ENCODE measurements at places on chromosomes 5 and 9. TPM values are rescaled to one million over a fixed set of nuclear protein-coding genes. Genes with fewer than 3 reads are reported as not detected.

FOXD4L5 gene
- total RNA-seq, result not detected

PPP2R2B gene
- total RNA-seq, result 1.2 TPM

GRCh38 chr9:20403346-20403745 is 219.0 kb downstream of the MLLT3 start:
- no peak for DNase-seq

- DNase-seq, result no peak
Measured at GRCh38 chr5:95818181-95819147, 4.1 kb downstream of the GLRX start.

GRCh38 chr9:129640086-129640870 is 1.7 kb downstream of the ASB6 start:
- no peak for DNase-seq

CCDC192 gene
- not detected for total RNA-seq

DNA sequence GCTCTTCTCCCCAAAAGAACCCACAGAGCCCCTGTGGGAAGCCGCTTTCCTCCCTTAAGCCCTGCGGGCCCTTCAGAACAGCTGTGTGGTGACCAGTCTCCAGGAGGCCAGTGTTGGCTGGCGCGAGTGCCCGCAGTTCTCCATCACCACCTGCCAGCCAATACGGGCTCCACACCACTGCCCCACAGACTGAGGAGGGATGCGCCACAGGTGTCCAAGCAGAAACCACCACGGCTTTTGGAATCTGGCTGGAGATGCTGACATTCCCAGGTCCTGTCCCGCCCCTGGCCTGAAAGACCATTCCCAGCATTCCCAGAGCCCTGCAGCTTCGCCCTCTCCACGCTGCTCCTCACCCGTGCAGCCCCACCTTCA is 12.8 kb downstream of the CCNI2 start:
- DNase-seq, result no peak

DNA sequence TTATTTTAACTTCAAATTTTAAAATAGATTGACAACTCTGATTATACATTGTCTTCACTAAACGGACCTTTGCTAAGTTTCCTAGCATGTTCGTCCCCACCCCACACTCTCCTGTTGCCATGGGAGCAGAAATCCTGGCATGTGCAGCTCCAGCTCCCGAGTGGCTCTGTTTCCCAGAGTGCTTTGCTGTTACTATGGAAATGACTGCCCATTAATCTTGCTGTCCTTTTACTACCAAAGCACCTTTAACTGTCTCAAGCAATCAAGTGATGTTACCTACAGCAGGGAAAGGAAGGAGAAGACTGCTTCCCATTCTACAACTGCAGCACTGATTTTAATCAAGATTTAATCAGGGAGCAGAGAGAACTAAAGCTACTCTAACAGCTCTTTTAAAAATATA is 212.0 kb upstream of the KIF2A start:
- no peak for DNase-seq

DNA sequence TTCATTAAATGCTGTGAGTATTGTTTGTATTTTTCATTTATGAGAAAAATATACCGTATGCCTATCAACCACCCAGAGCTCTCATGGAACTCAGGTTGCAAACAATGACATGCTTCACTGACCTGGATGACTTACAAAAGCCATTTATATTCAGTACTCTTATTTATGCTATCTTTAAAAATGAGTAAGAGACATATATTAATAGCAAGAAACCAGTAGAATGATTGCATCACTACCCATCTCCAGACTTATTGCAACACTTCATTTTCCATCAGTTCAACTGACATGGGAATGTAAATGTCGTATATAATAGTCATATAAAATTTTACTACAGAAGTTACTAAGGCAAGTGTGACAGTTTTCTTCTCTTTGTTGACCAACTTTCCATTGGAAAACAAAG is 69.1 kb downstream of the OTP start:
- DNase-seq, result no peak

DNA sequence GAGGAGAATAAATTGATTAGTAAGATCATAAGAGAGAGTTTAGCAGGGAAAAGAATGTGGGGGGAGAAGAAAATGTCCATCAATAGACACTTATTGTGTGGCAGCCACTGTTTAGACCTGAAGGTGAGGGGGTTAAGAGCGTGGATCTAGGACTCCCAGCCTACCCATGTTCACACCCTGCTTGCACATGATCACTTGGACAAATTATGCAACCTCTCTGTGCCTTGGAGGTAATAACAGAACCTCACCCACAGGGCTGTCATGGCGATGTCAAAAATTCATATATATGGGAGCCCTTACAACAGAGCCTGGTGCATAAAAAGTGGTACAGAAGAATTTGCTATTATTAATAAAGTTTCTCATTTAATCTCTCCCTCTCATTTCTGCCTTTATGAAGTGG is 86.0 kb upstream of the EQTN start:
- DNase-seq, result no peak

GRCh38 chr5:93158841-93159240 is 422.2 kb downstream of the NR2F1-AS1 start:
- DNase-seq, result no peak

TMEM215 gene
- total RNA-seq, result not detected

GRCh38 chr5:132491368-132492364 is 1.1 kb upstream of the IRF1 start:
- DNase-seq, result no peak

GABRA6 gene
- total RNA-seq, result not detected

DNA sequence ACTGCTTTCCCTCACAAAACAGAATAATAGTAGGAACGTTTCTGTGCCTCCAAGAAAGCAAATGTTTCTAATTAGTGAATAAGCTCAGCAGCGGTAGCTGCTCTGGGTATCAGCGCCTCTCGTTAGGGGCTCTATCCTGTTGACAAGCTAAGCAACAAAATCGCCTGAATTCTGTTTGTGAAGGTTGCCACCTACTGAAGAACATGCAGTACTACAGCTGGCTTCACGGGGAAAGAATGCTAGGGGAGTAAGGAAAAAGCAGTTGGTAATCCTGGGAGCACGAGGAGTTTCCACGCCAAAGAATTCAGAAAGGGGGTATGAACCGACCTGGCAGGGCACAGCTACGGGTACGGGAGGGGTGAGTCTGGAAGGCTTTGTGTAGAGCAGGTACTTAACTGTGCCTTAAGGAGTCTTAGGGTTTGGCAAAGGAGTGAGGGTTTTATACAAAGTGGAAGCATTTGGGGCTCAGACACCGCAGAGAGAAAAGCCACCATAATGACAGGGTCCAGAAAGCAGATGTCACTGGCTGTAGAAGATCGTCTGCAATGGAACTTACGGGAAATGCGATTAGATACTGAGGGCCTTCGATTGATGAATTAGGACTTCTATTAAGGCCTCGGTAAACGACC is 171.7 kb downstream of the TTC39B start:
- DNase-seq, result no peak

SCAI gene
- total RNA-seq, result 3.3 TPM

DNA sequence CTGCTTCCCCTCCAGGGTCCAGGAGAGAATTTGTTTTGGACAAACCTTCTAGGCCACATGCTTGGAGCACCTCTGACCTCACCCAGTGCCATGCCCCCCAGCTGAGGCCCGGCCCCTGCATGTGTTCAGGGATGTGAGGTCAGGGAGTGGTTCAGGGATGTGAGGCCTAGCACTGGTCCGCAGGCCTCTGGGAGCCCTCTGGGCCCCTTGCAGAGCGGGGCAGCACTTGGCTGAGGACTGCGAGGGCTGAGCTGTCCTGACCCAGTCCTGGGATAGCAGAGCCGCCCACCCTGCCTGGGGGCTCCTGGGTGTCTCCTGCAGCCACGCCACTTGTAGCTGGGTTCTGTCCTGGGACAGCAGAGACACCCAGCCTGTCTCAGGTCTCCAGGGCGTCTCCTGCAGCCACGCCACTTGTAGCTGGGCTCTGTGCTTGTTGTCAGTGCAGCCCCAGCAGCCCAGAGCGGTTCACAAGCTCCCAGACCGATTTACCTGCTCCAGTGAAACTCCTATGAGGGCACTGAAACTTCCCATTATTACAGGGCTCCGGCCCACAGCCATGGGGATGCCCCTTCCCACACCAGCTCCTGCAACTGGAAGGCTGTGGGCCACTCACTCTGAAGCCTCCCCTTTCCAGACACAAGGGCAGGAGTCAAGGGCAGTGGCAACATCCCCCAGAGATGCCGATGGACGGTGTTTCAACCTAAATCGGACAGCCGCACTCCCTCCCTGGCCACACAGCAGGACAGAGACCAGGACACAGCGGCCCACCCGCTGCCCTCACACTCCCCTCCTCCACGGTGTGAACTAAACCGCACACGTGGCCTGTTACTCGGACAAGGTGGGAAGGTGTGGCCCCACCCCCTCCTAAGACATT is 5.4 kb upstream of the CEP72 start:
- DNase-seq, result no peak

NXNL2 gene
- not detected for total RNA-seq

DNA sequence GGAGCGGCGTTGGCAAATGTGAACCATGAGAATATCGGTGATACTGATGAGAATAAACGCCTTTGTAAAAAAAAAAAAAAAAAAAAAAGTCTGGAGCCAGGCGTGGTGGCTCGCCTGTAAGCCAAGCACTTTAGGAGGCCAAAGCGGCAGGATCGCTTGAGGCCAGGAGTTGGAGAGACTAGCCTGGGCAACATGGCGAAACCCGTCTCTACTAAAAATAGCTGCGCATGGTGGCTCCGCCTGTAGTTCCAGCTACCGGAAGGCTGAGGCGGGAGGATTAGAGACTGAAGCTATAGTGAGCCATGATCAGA is 425 bp upstream of the NFX1 start:
- DNase-seq, result no peak

ENC1 gene
- 3.7 TPM for total RNA-seq

SYK gene
- 2.6 TPM for total RNA-seq

GMCL2 gene
- not detected for total RNA-seq

CDH9 gene
- not detected for total RNA-seq

BRINP1 gene
- total RNA-seq, result 1.0 TPM

NAIP gene
- 6.0 TPM for total RNA-seq

SMIM3 gene
- total RNA-seq, result 7.1 TPM

SLC46A2 gene
- total RNA-seq, result not detected
